ENCODE measurements at places on chromosomes 5 and 9. TPM values are rescaled to one million over a fixed set of nuclear protein-coding genes. Genes with fewer than 3 reads are reported as not detected.
A peak's percentile ranks its signal among the peaks of the same experiment; 100 is the strongest.

- no peak for DNase-seq
Observed at GRCh38 chr5:33372721-33373472, 67.9 kb upstream of the TARS1 start.

LRRC26 gene
- total RNA-seq, result not detected

GRCh38 chr9:81986051-81986450 lies 2.5 kb upstream of the SPATA31D1 start:
- no peak for DNase-seq

- peak; percentile 72 for DNase-seq
Observed at GRCh38 chr5:128537221-128537999, 635 bp downstream of the FBN2 start.

MLLT3 gene
- total RNA-seq, result 44.9 TPM

DNA sequence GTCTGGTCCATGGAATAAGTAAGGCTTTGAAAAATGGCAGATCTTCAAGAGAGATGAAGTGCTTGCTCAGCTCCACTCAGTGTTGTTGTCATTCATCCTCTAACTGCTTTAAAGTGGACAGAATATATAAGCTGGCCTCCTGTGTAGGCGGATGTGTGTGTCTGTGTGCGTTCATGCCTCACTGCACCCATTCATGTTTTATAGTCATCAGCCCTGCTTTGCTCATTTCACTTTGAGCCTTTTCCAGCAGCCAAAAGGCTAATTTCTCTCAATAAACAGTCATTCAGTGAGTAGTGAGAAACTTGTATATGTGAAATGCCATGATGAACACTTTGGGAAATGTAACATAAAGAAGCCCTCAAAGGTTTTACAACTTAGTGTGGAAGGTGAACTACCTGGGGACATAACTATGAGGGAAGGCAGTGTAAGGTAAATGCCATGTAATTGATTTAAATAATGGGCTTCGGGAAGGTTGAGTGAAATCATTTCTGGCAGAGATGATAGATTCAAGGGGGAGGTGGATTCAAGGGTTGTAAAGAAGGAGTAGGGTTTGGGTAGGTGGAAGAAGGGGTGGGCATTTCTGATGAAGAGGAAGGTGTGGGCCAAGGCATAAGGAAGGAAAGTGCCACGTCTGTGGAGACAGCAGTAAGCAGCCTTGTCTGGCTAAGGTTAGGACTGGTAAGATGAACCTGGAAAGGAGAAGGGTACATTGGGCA lies 15.7 kb downstream of the TTC23L start:
- DNase-seq, result no peak

GRCh38 chr5:2094616-2094995 lies 211.9 kb upstream of the IRX4 start:
- DNase-seq, result no peak

GRCh38 chr9:124503713-124504529 lies 3.3 kb downstream of the NR5A1 start:
- no peak for DNase-seq
